Psoas muscle (tissue), 8 donors: ENCODE measurements at places on chromosomes 4 and X. TPM values are rescaled to one million over a fixed set of nuclear protein-coding genes. Genes with fewer than 3 reads are reported as not detected.

PCDH18 gene
- 2.3 TPM for polyA plus RNA-seq

SHROOM2 gene
- polyA plus RNA-seq: 0.12 TPM

IDUA gene
- polyA plus RNA-seq: 3.1 TPM

GRCh38 chr4:173046818-173047217, 121.8 kb upstream of the GALNT7 start:
- no peak for DNase-seq

DNA sequence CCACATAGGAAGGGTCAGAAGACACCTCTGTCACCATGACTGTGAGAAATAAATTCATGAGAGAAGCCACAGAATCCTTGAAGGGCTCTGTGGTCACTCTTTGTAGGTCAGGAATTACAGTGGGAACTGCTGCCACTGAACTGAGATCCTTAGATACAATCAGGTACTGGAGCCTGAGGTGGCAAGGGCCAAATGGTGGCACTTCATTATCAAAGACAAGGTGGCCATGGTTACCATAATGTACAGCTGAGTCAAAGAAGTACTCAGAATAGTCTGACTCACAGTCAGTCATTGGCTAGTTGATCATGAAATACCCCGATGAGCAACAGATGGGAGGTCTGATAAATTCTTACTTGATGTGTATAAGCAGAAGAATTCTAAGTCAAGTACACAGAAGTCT, 131.9 kb downstream of the RTL3 start:
- no peak for DNase-seq

DNA sequence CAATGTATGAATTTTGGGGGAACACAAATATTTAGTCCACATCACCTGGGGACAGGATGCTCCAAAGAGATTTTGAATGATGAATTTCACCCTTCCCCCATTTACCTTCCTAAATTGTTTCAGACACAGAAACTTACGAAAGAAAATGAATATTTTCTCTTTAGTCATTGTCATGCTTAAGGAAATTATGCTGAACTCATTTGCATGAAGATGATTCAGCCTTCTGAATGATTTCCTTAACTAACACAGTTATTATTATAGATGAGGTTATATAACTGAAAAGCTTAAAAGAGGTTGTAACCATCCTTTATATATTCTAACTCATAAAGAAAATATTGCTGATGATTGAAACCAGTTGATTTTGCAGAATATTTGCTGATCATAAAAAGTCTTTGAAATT, 61.1 kb downstream of the KCNIP4 start:
- DNase-seq: no peak

- DNase-seq: no peak
These were observed 80.0 kb downstream of the NWD2 start for GRCh38 chr4:37324546-37324945.

DNA sequence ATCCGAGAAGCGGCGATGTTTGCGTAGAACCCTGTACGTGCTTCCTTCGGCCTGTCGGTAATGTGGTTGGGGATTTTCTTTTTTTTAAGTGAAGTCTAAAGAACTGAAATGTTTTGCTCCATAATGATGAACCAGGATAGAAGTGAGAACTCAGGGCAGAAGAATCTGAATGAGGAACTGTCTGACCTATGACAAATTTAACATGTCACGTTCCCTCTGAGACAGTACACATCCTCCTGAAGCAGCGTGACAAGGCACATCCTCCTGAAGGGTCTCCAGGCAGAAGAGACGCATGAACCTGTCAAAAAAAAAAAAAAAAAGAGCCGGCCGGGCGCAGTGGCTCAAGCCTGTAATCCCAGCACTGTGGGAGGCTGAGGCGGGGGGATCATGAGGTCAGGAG, 6.2 kb downstream of the CSF2RA start:
- no peak for DNase-seq

- DNase-seq: no peak
These were observed 51.0 kb downstream of the KDR start for GRCh38 chr4:55074386-55074785.

DNA sequence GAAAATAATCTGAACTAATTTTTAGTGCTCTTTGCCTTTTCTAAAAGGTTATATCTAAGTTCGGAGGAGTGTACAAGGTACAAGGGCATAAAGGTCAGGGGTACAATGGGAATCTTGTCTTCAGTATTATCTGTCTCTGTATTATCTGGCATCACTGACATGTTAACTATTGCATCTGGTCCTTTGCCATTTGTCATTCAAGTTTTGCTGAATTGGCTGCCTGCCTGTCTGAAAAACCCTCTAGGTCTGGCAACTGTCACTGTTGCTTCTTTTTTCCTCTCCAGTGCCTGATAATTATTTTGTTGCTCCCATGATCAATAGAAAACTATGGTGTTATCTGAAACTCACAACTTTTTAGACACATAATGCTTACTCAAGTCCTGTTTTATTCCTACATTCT, 112.5 kb upstream of the STK26 start:
- no peak for DNase-seq
